Karpas-422 (cell line): ENCODE measurements at places on chromosomes 1 and 21.

- DNase-seq, result peak; percentile 78
Measured at GRCh38 chr1:93635614-93636543, 45.8 kb downstream of the BCAR3 start.

GRCh38 chr1:16099412-16099811 is 26.0 kb upstream of the FAM131C start:
- no peak for DNase-seq

DNA sequence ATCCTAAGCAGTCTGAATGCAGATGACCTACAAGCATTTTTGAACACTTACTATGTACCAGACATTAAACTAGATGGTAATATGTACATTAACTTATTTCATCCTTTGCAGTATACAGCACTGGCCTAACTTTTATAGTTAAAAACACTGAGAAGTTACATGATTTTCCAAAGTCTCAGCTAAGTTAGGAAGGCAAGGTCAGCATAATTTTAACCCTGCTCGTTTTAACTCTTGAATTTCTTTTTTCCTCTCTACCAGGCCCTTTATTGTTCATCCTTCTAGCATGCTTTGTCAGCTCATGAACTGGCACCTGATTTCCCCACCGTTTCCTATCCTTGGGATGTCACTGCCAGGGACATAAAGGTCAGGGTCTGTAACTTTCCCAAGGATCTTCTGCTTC is 76.9 kb upstream of the ZC3H11B start:
- DNase-seq, result no peak

DNA sequence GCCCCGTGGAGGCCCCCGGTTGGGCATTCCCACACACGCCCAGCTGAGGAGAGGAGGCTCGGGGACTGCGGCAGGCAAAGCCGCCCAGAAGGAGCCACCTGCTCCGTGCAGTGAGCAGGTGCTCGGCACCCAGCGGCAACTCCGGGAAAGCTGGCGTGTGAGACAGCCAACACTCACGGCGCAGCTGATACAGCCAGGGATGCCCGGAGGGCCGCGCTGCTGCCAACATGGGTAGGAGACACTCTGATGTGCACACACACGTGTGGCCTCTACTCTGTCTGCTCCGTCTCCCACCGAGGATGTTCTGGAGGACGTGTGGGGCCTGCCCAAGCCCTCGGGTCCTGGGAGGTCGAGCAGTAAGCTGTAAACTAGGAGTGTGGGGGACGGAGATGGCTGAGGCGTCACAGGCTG is 12.9 kb downstream of the MORN1 start:
- DNase-seq, result no peak

- DNase-seq, result no peak
Measured at GRCh38 chr1:228402641-228403025, 4.0 kb downstream of the TRIM11 start.

DNA sequence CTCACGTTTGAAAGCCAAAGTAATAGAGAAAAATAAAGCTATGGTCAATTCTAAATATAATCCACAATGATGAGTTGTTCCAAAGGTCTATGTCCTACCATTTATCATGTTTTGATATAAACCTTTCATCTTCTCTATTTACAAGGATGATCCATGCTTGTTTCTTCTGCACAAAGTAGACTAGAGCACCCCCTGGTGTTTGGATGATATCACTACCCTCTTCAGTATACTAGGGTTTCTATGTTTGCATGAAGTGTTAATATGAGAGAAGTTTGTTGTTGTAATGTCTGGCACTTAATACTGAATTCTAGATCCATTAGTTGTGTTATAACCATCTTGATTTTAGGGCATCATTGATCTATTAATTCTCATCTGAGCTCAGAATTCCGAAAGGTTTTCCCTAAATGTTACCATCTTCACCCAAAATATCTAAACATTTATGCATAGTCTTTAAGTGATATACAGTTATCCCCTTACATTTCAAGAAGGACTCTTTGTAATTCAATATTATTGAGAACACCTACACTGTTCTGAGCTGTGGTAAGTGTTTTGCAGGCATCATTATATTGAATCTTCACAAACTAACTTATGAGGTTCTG is 21.1 kb downstream of the CLDN8 start:
- DNase-seq, result peak; percentile 80

- no peak for DNase-seq
Measured at GRCh38 chr1:90336552-90337324, 341.8 kb downstream of the ZNF326 start.

- DNase-seq, result peak; percentile 57
Measured at GRCh38 chr21:46357335-46357604, 33.3 kb downstream of the PCNT start.

GRCh38 chr1:230342699-230343098 is 83.4 kb downstream of the PGBD5 start:
- DNase-seq, result no peak

DNA sequence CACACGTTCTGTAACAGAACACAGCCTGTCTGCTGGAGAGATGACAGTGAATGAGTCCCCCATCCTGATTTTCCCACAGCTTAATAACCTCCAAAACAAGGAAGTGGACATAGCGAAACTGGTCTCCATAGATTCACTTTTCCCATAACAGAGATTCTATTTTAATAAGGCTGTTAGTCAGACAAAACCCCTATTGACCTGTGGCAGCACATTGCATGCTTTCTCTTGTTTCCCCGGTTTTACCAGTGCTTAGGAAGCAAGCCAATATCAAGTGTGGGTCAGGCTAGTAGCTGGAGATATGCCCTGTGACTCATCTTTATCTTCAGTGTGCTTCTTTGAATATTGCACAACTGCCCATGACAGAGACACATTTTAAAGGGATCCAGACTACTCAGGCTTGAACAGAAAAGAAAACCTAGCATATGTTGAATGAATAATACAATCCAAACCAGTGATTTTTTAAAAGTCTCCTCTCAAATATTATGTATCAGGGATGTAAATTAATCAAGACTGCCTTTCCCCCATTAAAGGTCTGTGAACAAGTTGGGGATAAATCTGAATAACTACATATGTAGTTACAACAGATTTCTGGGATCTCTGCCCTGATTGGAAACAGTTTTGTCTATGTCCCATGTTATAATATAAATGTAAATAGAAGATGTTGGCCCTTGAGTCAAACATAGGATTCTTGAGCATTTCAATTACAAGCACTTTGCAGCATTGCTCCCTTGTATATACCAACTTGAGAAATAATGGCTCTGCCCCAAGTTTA is 11.9 kb upstream of the CLDN8 start:
- DNase-seq, result no peak

DNA sequence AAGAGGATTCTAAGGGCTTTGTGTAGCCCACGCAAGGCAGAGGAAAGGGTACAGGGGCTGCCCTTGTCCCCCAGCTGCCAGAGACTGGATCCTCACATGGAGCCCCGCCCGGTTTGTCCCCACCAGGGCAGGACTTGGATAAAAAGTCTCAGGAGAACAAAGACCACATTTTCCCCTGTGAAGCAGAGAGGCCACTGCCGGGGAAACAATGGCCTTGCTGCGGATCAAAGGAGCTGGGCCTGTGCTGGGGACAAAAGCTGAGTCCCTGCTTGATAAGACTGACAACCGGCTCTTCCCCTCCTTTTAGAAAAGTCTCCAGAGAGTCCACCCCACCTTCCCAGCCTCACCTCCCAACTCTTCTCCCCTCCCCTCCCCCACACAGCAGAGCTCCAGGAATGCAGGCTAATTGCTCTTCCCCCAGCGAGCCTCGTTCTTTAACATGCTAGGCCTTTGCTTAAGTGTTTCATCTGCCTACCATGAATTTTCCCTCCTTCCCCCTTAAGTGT is 142.4 kb downstream of the PLPP3 start:
- DNase-seq, result no peak

DNA sequence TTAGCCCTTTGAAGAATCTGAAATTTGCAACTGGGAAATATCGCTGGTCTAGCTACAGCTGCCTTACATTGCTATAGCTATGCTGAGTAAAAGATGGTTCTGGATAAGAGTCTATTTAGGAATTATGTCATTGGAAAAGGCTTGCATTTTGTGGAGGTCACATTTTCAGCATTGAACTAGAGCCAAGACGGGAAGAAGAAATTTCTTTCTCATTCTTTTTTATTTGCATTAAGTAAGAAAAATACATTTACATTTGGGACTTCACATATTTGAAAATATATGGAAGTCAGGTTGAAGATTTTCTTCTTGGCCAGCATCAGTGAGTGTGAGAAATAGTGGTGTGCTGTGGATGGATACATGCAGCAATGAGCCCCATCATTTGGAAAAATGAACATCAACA is 291.6 kb downstream of the PTBP2 start:
- DNase-seq, result no peak

- DNase-seq, result no peak
Measured at GRCh38 chr1:111804776-111805175, 49.1 kb downstream of the DDX20 start.

- DNase-seq, result no peak
Measured at GRCh38 chr1:21278860-21279845, 11.1 kb downstream of the ECE1 start.

DNA sequence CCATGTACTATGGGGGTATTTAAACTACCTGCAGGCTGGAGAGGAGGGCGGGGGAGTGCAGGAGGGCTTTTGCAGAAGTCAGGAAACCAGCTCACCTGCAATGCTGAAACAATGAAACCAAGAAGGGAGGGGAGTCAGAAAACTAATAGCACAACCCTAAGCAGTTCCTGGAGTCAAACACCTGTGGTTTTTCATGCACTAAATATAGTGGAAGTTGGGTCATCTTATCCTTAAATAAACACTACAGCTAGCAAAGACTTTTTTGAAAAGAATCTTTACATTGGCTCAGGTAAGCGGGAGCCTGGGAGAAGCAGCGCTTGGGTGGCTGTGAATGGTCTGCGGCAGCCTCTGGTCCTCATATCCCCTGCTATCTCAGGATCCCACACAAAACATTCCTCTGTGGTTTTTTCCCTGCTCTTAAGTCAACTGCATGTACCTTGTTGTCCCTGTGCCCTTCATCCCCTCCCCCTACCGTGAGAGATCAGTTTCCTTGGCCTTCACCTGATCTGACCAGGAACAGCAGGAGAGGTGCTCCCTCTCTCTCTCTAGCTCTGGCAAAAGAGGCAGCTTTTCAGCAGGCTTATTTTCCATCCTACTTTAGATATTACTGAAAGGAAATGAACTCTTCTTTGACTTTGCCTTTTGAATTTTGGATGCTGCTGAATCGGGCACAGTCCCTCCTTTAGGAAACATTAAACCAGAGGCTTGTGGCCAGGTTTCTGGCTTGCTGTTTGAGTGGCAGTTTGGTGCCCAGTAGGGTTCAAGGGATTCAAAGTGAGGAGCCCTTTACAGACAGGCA is 26.6 kb downstream of the TENT5C start:
- no peak for DNase-seq

DNA sequence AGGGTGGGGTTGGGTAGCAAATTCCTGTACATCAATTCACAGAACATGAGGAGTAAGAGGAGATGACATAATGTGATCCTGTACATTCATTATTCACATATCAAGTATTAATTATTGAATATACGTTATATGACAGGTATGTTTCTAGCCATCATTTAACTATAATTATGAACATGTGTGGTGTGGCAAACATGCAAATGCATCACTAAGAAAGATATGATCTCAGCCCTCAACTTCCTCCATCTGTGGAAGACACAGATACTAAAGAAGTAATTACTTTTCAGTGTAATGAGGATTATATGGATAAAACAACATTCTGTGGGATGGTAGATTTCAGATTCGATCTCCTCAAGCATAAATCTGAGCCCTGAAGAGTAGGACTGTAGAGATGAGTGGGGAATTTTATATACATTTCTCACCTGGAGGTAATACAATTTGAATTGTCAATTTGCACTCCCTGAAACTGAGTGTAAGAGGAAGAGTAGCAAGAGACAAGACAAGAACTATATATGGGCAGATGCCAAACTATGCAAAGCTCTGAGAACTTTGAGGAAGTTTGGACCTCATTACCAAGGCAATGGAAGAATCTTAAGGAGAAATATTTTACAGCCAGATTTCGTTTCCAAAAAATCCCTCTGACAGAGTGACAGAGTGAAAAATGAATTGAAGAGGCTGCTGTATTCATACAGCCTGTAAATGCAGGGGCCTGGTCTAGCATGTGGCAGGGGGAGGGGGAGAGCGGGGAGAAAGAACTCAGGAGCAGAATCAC is 275.5 kb downstream of the TPR start:
- peak; percentile 59 for DNase-seq

DNA sequence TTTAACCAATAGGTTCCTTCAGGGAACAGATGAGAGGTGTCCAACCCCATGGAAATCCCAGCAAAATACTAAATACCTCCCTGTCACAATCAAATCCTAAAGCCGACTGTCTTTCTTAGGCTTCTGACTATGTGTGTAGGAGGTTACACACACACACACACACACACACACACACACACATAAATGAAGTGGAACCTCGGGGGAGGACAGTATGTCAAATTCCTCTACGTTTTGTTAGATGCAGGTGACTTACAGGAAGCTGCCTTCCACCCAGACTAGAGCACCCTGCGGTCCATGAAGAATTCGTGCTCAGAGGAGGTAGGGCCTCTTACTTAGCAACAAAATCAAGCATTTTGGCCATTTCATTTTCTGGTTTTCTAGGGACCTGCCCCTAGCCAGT is 16.4 kb downstream of the RSPH1 start:
- no peak for DNase-seq

- no peak for DNase-seq
Measured at GRCh38 chr1:227351443-227351842, 33.2 kb upstream of the CDC42BPA start.

DNA sequence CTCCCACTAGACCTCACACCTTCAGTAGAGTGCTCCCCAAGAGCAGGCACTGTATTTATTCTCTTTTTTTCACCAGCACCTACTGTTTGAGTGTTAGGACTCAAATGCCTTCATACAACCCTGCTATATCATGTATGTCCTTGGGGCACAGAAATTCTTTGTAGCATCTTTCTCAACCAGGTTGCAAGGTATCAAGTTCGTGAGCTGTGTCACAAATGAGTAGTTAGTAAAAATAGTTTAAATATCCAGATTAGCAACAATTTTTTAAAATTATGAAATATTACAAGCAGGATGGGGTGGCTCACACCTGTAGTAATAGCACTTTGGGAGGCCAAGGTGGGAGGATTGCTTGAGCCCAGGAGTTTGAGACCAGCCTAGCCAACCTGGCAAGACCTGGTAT is 152.6 kb upstream of the TNR start:
- DNase-seq, result no peak

DNA sequence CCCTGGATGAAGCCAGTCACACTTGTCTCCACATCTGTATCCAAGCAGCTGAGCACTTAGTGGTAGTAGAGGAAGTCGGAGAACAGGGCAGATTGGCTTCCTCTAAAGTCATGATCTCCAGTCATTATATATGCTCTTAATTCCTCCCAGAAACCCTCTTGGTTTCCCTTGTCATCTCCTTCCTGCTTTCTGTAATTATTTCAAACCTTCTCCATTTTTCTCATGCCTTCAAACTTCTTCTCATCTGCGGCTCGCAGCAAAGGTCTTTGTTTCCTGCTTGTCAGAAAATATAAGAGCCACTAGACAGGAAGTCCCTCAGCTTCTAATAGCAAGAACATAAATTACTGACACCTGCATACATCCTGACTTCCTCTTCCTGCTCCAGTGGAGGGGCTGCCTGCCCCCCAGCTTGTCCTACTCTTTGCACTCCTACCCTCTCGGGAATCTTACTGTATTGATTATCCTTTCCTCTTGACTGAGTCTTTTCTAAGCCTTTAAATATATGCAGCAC is 124.6 kb upstream of the NGF start:
- no peak for DNase-seq

- no peak for DNase-seq
Measured at GRCh38 chr1:84107955-84108354, 36.1 kb upstream of the PRKACB start.
